8988T (cell line): ENCODE measurements at places on chromosomes 1 and 21.

GRCh38 chr1:78078358-78078757 is 32.6 kb downstream of the GIPC2 start:
- no peak for DNase-seq

DNA sequence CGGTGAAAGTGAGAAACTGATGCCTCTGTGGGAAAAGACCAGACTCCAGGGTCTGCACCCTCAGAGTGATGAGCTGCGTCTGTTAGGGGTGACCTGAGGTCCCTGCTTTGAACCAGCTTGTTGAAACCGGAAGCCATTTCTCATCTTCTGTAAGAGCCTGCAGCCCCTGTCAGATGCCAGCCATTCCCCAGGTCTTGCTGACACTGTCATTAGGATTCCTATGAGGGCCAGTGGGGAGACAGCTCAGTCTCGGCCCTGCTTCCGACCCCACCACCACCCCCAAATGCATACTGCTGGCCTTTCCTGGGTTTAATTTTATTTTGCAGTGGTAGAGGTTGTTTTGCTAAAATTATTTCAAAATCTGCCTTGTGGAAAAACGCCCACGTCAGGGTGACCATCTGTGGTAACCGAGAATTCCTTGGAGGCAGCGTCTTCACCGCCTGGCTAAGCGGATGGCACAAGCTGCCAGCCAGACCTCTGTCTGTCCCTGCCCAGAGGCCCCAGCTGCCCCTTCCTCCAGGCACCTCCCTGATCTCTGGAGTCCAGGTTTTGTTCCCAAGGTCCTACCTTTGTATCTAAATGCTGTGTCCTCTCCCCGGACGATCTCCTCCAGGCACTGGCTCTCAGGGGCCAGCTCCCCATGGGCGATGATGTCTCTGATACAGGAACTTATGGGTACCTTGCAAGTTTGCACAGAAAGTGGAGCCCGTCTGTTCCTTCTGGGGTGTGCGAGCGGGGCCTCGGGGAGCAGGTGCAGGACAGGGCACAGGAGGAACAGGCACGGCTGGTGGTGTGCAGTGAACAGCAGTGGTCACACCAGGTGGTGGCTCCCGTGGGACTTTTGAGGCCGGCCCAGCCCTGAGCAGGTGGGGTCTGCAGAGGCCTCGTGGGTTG is 49.9 kb downstream of the PRKCZ start:
- no peak for DNase-seq

GRCh38 chr1:7274256-7274655 is 489.0 kb downstream of the CAMTA1 start:
- no peak for DNase-seq

DNA sequence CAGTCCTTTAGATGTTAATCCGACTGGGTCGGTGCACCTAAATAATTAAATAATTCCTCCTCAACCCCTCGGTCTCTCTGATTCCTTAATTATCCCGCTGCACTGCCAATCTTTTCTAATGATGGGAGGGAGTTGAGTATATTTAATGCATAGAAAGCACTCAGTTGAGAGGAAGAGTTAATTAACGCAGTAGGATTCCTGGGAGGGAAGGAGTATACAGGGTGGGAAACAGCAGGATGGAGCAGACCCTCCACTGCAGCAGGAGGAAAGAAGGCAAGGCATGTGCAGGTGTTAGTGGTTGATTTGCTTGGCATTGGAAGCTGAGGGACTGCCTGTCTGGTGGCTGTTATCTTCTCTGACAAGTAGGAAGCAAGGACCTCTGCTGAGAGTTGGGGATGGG is 9.9 kb upstream of the REN start:
- DNase-seq, result peak; percentile 0

DNA sequence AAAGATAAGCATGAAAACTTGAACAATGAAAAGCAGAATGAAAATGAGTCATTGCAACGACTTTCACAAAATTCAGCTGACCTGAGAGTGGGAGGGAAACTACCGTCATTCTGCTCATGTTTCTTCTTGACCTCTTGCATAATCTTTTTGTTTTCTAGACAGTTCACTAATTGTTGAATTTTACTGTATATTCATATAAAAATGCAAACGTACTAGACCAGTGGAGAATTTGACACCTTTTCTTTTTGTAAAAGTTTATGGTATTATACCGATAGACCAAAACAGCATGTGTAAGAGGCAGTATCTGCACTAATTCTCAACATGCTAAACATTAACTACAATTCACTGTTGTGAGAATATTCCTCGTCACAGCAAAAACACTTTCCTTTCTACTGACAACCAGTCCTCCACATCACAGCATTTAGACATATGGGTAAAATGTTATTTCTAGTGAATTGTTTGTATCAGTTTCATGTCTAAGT is 137.8 kb downstream of the GREM2 start:
- DNase-seq, result no peak

GRCh38 chr1:46026531-46026930 is 105.9 kb downstream of the PIK3R3 start:
- DNase-seq, result no peak

- DNase-seq, result no peak
Observed at GRCh38 chr1:215744419-215744818, 177.3 kb downstream of the KCTD3 start.
